CD4-positive, alpha-beta T cell treated with Interleukin-6 at 100 ng/mL for 8 hours (primary cell): ENCODE measurements at places on chromosomes 3 and 15.

DNA sequence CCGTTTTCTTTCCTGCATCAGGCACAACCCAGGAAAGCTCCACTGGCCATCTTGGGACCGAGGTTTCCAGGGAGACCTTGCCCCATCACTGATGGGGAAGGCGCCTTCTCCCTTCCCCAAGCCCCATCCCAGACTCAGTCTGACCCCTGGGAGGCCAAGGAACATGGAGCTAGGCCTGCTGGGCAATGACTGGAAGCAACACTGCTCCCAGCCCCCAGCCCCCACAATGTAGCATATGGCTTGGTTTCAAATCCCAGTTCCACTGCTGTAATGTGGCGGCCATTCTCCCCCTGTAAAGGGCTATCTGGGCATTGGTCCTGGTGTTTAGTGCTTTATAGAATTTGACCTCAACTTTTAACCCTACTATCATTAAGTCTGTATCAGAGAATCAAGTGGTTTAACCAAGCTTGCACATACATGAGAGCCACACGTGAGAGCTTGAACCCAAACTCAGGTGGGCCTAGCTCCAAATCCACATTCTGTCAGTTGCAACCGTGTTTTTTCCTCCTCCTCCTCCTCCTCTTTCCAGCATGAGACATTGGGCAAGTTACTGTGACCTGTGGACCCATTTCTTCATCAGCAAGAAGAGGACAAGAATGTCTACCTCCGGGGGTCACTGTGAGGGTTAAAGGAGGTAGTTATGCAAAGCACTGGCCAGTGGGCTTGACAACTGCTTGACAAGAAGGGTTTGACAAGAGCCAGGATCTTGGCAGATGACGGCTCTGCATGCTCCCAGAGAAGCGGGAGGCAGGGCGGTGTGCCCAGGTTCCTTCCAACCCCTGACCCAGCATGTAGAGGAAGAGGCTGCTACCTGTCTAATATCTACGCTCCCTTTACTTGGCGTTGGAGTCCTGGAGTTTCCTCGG is 37.4 kb downstream of the KLHL25 start:
- DNase-seq = no peak

- no peak for DNase-seq
Observed at GRCh38 chr3:52693071-52693470, 7.2 kb downstream of the GNL3 start.

- DNase-seq = no peak
Observed at GRCh38 chr15:93438310-93438709, 349.3 kb upstream of the RGMA start.

- DNase-seq = no peak
Observed at GRCh38 chr15:73303636-73304035, 65.1 kb downstream of the HCN4 start.

DNA sequence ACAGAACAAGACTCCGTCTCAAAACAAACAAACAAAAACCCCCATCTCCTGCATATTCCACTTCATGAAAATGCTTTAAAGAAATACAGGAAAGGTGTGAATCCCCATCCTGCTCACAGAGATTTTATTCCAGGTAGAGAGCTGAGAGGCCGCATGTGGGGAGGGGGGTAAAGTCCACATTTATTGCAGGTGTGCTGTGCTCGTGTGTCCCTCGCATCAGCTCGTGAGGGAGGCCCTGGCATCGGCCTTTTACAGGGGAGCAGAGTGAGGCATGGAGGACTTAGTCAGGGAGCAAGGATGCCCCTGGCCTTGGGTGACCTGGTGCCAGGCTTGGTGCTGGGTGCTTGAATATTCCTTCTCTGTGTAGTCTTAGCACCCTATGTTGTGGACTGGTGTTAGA is 413.5 kb upstream of the C2CD4B start:
- no peak for DNase-seq

- no peak for DNase-seq
Observed at GRCh38 chr15:77816983-77817382, 184.3 kb upstream of the LINGO1 start.

DNA sequence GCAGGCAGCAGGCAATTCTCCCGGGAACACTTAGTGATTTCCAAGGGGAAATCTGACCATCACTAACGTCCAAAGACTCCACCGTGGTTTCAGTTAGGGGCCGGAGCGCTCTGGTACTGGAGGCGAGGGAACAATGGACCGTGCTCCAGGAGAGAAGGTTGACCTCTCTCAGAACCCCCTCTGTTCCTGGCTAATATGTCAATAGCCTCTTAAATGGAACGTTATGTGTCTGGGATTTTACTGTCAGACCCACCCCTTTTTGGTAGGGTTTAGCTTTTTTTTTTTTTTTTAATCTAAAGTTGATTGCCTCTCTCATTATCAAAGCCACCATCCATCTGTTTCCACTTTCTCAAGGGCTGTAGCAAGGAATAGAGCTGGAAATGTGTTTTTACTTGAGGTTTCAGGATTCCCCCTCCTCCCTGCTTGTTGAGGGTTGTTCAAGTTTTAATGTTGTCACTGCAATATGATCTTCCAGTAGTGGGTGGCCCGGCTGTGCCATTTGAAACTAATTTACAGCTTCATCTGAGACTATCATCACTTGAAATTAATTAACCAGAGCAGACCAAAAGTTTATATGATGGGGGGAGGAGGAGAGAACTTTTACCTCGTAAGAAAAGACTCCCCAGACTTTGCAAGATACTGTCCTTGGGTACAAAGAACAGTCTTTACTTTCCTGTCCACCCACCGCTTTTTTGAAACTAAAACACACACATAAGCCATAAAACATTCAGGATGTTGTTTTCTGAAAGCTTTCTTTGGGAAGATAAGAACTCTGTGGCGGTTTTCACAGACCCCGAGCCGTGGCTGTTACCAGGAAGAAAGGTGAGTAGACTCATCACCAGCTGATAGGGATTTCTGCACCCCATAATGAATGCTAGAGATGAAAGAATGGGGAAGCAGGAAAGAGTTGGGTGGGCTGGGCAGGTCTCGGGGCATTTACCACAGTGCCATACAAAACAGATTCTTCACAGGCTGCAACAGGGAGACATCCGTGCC is 187.8 kb downstream of the UACA start:
- DNase-seq = no peak

DNA sequence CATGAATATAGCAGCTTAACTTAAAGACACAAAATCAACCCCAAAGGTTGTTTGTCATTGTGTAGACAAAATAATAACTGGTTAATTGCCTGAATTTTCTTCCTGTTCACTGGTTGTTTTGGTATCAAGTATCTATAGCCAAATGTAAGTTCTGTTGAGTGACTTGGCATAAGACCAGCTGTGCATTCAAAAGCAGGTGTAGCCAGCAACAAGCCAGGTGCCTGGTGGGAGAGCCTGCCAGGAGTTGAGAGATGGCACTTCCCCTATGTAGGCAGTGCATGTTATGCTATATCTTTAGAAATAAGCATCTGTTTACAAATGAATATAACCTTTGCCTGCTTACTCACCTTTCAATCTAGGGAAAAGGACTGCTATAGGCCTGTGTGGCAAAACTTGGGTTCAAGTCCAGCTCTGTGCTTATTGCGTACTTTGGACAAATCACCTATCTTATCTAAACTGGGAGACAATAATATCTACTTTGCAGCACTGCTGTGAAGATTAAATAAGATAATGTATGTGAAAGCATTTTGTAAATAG is 84.9 kb upstream of the TBL1XR1 start:
- DNase-seq = no peak

- no peak for DNase-seq
Observed at GRCh38 chr15:43441316-43441715, 51.6 kb downstream of the TP53BP1 start.

DNA sequence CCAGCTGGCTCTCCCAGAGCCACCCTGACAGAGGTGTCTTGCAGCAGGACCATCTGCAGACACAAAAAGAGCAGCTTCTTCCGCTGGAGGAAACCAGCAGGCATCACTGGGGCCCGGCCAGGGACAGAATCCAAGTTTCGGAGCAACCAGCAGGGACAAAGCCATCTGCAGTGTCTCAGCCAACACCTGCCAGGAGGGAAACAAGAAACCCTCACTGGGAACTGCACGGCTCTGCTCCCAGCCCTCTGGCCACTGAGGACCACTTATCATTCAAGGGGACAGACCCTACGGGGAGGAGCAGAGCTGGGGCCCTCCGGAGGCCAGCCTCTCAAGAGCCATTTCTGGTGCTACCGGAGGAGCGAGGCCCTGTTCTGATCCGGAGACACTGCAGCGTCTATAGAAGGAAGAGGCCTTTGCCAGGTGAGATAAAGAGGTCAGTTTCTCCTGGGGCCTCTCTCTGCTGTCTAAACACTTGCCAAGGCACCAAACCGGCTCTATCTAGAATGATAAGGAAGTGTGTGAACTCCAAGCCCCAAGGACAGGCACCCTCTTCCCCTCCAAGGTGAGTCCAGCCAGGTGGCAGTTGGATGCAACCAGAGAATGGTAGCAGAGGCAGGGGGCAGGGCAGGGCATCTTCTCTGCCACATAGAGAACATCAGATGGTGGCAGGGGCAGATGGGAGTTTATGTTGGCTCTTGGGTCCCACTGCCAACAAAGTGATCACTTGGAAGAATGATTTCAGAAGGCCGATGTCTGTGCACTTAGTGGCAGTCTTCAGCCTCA is 89.0 kb downstream of the CHSY1 start:
- no peak for DNase-seq

GRCh38 chr3:58899953-58900298 is 149.9 kb downstream of the CFAP20DC start:
- no peak for DNase-seq

DNA sequence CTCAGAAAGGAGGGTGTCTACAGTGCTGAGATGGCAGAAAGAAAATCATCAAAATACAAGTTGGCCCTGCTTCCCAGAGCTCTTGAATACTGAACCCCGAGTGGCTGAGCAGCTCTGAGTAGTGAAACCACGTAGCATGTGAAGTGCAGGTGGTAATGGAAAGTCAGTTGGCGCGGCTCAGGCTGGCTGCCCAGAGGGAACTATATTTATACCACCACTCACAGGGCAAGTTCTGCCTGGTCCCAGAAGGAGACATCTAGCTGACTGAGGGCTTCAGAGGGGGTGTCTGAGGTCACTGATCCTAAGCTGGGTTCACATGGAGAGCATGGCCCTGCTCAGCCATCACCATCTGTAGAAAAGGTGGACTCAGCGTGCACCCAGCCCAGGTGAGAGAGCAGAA is 129.6 kb upstream of the AGBL1 start:
- no peak for DNase-seq

GRCh38 chr15:40825661-40826422 is 2.7 kb downstream of the PPP1R14D start:
- no peak for DNase-seq

DNA sequence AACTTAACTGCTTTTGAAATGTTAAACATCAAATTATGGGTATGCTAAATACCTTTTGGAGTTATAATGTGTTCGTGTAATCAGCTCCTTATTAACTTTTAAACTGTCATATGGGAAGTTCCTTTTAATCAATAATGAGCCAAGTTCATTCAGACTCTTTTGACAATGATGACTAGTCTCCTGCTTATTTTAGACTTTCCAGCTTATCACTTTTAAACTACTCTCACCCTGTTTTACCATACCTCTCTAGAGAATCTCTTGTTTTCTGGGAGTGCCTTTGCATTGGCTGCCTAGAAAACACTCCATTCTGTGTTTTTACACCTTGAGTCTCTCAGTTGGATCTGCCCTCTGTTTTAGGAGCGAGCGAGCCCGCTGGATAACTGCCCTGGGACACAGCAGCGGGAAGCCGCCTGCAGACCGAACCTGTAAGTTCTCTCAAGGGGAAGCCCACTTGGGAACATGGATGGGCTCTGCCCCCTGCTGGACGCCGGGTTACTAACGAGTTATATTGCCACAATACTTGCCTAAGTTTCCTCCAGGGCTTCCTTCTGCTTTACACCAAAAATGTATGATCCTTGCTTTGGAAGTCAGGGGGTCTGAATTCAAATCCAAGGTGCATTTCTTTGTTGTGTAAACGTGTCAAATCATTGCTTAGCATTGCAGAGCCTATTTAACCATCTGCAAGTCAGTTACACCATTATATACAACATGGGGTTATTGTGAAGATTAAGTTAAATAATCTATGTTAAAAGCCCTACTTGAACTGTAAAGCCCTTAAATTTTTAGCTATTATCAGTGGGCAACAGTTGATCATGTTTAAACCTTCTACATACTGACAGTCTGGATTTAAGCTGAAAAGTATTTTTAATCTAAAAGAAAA is 71.3 kb downstream of the DHX36 start:
- DNase-seq = peak; percentile 54

GRCh38 chr15:25839638-25840156 is 23.4 kb downstream of the ATP10A start:
- no peak for DNase-seq

DNA sequence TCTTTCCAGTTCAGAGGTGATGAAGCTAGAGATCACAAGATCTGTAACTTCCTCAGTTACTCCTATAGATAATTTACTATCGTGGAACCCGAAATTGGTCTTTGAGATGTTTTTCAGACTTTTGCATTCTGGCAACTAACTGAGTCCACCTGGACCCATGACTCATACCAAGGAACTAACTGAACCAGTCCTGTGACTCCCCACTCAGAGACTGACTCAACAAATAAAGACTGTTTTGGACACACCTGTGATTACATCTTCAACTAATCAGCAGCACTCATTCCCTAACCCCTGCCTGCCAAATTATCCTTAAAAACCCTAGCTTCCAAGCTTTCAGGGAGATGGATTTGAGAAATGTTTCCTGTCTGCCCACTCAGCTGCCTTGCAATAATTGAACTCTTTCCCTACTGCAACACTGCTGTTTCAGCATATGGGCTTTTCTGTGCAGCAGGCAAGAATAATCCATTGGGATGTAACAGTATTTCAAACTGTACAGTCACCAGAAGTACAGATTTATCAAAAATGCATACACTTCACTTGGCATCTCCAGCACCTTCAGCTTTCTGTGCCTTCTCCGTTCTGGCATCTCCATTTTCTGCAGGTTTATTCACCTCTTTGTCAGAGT is 57.7 kb downstream of the GATM start:
- no peak for DNase-seq

- DNase-seq = no peak
Observed at GRCh38 chr3:159818399-159818798, 170.2 kb upstream of the IL12A start.

DNA sequence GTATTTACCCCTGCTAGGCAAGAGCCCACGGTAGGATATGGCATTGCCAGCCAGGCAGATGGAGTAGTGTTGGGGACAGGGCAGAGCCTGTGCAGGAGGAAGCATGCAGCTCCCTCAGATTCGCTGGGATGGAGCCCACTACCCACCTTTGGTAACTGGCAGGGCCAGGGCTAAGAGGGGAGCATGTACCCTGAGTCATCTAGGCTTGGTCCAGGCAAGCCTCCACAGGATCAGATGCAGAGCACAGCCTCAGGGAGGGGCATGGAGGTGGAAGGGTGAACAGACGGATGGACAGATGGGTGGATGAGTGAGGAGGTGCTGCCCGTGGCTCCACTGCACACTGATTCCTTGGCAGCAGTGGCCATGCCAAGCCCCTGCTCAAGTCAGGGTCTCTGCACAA is 33.0 kb downstream of the IL20RB start:
- DNase-seq = no peak

DNA sequence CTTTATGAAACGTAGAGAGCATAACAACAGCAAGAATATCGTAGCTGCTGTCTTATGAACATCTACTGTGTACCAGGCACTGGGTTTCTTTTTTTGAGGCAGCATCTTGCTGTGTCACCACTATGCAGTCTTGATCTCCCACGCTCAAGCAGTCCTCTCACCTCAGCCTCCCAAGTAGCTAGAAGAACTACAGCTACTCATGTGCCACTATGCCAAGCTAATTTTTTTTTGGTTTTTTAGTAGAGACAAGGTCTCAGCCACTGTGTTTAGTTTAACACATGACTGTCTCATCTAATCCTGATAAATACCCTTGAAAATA is 129.9 kb downstream of the VGLL4 start:
- DNase-seq = no peak

- DNase-seq = no peak
Observed at GRCh38 chr3:173800154-173800553, 402.6 kb downstream of the NLGN1 start.

- DNase-seq = no peak
Observed at GRCh38 chr3:37987315-37987697, 3.3 kb upstream of the VILL start.
